ENCODE measurements at places on chromosomes 2 and 18.

GRCh38 chr2:109135359-109136197, 6.6 kb downstream of the SH3RF3 start:
- peak; percentile 63 for DNase-seq

GRCh38 chr2:100845141-100845991, 25.4 kb downstream of the NPAS2 start:
- no peak for DNase-seq

DNA sequence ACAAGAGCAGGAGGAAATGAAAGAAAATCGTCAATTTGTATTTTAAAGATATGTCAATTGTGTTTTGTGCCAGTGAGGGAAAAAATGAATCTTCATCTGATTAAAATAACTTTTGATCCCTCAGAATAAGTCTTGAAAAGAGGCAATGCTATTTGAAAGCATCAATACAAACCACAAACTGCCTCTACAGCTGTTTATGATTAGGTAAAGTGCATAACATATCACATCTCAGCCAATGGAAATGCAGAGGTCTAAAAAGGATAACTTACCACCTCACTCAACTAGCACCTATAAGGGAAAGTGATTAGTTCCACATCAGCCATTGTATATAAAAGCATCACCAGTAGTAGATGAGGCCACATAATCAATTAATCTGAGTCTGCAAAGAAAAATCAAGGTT, 492.2 kb upstream of the CDH2 start:
- DNase-seq: no peak

GRCh38 chr2:205511221-205511620, 171.1 kb upstream of the NRP2 start:
- DNase-seq: peak; percentile 24

DNA sequence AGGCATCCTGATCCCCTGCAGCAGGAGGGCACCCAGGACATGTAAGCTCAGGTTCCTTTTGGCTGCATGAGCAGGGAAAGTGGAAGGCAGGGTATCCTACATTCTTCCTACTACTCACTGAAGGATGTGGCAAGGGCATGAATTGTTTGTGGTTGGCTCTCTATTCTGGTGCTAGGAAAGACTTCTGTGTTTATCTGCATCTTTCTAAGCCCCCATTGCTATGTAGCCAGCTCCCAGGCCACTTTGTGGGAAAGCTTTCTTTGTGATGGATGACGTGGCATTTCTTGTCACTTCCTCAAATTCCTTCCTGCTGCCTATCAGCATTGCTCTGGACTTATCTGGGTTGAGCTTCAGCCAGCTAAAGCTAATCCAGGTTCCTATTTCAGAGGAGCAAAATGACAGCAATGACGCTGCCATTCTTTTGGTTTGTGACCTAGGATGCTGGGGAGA, 46.2 kb downstream of the MEIS1 start:
- DNase-seq: no peak

- DNase-seq: peak; percentile 57
Measured at GRCh38 chr2:46298522-46299353, 1.5 kb downstream of the EPAS1 start.

DNA sequence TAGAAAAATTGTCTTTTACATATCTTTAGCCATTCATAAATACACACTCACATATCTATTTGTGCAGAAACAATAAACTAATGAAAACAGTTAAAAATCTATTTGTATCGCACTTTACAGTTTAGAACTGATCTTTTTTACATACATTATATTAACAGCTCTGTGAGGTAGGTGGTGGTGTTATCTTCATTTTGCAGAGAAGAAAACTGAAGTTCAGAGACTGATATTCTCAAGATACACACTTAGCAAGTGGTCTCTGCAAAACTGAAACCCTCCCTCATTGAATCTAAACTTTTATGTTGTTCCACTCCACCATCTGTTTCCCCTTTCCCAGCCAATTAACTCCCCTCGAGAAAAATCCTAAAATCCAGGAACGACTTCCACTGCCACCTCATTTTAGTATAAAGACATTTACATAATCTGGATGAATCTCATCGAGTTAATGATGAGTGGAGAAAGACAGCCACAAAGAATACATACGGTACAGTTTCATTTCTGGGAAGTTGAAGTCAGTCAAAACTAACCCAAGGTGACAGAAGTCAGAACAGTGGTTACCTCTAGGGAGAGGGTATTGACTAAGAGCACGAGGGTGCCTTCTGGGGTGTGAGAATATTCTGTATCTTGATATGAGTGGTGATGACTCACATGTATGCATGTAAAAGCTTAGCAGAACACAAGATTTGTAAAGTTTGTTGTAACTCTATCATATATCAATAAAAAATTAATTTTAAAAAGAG, 524.2 kb upstream of the TCF4 start:
- no peak for DNase-seq

- no peak for DNase-seq
Measured at GRCh38 chr2:67604360-67604759, 207.2 kb downstream of the ETAA1 start.

- DNase-seq: no peak
Measured at GRCh38 chr2:144836635-144837350, 316.9 kb upstream of the ZEB2 start.

DNA sequence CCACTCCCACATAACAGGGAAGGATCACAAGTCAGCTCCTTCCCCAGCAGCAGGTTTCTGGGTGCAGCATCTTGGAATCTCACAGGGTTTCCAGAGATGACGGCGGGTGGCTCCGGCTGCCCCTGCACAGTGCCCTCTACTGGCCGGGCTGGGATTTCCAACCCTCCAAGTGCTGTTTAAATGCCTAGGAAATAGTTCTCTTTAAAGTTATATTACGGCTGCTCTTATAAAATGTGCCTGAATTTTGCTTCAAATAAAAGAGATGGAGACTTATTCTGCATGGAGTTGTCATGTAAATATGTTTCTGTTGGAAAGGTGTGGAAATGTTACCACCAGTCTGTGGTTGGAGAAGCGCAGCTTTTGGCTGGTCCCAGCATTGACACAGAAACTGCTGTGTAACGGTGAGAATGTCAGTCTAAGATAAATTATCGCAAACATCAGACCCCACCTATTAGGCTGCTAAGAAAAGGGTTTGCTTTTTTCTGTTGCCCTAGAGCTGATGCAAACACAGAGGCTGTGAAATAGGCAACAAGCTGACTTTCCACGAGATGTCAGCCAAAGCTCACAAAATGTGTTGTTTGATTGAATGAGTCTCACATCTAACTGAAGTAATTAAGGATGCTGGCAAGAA, 3.3 kb upstream of the HJURP start:
- no peak for DNase-seq

DNA sequence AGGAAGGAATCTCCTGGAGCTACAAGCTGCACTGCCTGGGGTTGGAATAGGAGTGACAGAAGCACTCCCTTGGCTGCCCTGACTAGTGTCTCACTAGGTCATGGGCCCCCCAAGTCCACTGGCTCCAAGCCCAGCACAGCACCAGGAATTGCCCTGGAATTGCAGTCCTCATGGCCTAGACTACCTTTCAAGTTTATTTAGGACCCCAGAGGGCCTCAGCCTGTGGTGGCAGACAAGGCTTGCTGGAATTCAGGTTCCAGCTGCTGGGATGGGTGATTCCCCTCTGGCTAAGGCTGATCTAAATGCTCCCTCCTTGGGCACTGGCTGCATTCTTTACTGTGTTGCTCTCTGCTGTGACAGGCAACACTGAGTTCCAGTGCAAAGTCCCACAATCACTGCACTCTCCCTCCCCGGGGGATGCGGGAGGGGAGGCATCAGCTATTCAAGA, 14.0 kb downstream of the STRADB start:
- peak; percentile 21 for DNase-seq

- no peak for DNase-seq
Measured at GRCh38 chr2:9231291-9232165, 24.9 kb downstream of the ASAP2 start.

- no peak for DNase-seq
Measured at GRCh38 chr2:101571951-101572350, 97.0 kb upstream of the RFX8 start.

- DNase-seq: no peak
Measured at GRCh38 chr2:224223851-224224555, 177.9 kb downstream of the FAM124B start.

DNA sequence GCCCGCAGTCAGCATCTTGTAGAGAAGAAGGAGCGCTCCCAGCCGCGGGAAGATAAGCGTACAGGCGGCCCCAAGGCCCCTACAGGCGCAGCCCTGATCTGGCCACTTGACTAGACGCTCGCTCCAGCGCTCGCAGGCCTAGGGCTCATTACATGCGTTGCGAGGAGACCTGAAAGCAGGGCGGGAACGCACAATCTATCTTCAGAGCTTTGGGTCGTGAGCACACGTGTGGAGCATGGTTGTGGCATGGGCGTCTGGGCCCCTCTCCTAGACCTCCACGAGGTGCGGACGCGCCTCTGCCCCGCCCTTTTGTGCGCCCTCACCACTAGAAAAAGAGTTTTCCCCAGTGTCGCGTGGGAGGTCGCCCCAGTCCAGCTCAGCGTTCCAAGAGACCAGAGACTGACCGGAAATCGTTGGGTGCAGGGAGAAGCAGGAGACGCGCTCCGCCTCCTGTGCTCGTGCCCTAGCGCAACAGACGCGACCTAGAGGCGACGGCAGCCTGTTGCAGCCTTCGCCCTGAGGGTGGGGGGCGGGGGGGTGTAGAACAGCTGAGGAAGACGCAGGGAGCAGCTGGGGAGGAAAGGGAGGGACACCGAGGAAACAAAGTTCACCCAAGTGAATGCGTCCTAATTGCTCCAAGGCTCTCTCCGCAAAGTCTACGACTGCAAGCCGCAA, 12.6 kb downstream of the NR4A2 start:
- peak; percentile 63 for DNase-seq

DNA sequence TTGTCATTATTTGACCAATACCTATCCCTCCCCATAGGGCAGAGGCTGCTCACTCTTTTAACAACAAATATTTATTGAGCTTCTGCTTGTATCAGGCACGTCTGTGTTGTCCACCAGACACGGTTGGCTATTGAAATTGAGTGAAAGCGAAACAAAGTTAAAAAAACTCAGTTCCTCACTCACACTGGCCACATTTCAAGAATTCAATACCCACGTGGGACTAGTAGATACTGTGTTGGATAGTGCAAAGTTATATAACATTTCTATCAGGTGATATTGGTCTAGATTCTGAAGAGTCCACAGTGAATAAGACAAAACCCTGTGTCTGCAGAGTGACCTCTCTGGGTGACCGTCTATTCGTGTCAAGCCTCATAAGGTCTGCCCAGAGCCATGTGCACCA, 43.9 kb upstream of the GALR1 start:
- DNase-seq: no peak

- DNase-seq: no peak
Measured at GRCh38 chr2:207511851-207512250, 17.9 kb upstream of the CREB1 start.
